Caco-2 (cell line): ENCODE measurements at places on chromosomes 3 and 15. TPM values are rescaled to one million over a fixed set of nuclear protein-coding genes. Genes with fewer than 3 reads are reported as not detected.

DNA sequence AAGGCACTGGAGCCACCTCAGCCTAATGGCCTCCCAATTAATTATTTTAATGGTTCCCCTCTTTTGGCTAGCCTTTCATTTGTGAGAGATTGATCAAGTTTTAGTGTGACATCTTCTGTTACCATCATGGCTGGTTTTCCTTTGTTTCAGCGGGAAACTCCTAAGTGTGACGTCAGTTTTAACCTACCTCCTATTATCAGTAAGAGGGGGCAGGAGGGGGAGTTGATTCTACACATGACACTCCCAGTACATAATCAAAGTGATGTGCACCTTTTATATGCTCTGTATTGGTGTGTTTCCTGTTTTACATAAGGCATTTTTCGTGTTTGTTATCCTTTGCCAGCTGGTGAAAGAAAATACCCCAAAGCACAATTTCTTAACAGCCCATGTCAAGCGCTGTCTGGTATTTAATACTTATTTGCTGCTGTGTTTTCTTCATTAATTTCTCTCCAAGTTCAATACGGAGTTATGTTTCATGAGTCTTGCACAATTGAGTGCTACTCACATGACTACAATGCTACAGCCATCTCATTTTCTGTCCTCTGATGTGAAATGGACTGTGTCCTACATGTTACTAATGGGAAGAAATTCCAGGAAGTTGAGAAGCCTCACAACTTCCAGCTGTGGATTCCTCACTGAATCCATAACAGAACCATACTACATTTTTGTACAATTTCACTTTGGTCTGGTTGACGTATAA, 52.2 kb upstream of the POLR2M start:
- DNase-seq = no peak

DNA sequence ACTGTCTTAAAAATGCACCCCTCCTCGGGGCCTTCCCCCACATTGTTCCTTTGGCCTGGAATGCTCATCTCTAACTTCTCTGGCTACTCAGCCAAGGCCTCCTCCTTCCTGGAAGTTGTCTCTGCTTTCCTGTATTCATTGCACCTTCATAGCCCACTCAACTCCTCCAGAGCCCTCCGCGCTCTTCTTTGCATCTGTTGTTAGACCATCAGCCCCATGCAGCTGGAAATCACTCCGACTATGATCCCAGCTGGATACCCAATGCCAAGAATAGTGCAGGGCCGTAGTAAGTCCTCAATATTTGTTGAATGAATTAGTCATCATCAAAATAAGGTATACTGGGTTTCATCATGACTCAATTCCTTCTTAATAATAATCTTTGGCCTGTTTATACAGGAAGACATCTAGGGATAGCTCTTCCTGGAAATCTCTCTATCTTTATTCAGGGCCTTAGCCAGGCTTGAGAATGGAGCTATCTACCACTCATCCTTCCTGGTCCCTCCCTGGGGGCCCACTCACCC, 112.7 kb downstream of the SYNPR start:
- DNase-seq = no peak

The TMC3 gene
- total RNA-seq = not detected in 2 replicates

DNA sequence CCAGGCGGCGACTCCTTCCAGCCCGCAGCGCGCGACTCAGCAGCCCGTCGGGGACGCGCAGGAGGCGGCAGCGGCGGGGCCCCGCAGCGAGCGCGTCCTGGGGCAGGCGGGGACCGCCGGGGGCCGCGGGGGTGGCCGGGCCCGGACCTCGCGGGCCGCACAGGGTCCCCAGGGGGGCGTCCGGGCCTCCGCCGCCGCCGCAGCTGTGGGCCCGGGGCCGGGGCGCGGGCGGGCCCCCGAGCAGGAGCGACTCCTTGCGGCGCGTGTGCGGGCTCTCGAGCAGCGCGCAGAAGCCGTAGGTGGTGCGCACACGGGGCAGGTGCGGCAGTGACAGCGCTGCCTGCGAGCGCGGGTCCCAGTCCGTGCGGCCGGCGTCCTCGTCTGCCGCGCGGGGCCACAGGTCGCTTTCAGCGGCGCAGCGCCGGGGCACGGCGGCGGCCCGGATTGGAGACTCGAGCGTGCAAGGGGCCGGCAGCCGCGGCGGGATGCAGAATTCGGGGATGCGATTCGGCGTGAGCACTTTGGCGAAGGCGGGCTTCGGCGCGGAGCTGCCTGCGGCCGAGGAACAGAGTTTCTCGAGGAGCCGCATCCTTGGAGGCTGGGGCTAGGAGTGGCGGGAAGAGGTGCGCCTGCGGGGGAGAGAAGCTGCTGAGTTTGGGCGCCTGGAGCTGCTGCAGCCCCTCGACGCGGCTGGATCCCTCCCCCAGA, 535 bp downstream of the C2CD4B start:
- DNase-seq = peak; percentile 35

DNA sequence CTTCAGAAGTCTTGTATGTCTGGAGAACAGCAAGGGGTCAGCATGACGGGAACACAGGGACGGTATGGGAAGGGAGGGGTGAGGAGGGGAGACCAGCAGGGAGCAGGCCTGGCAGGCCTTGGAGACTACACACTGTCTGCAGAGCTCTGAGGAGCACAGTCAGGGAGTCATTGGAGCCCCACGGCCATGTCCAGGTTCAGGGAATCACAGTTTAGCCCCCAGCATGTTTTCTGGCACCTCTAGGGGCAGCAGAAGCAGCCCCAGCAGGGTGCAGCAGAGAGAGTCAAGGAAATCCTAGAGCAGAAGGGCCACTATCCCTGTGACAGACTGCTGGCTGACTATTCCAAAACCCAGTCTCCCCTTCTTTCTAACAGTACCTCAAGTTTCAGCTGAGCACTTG, 3.2 kb downstream of the LAMP3 start:
- no peak for DNase-seq

The IL17RE gene
- 77.3 and 82.9 TPM in 2 replicates for total RNA-seq

The ARHGEF26 gene
- 19.3 and 20.8 TPM in 2 replicates for total RNA-seq

- no peak for DNase-seq
Observed at GRCh38 chr3:177589041-177589650, 391.9 kb upstream of the TBL1XR1 start.

The TMEM207 gene
- total RNA-seq = 0.65 TPM in 1 of 2 replicates, not detected in the other

The SPSB4 gene
- not detected in 2 replicates for total RNA-seq

- no peak for DNase-seq
Observed at GRCh38 chr3:25478964-25479726, 51.1 kb downstream of the RARB start.

The RETNLB gene
- not detected in 2 replicates for total RNA-seq

GRCh38 chr3:73451301-73451944, 173.3 kb downstream of the PDZRN3 start:
- no peak for DNase-seq

DNA sequence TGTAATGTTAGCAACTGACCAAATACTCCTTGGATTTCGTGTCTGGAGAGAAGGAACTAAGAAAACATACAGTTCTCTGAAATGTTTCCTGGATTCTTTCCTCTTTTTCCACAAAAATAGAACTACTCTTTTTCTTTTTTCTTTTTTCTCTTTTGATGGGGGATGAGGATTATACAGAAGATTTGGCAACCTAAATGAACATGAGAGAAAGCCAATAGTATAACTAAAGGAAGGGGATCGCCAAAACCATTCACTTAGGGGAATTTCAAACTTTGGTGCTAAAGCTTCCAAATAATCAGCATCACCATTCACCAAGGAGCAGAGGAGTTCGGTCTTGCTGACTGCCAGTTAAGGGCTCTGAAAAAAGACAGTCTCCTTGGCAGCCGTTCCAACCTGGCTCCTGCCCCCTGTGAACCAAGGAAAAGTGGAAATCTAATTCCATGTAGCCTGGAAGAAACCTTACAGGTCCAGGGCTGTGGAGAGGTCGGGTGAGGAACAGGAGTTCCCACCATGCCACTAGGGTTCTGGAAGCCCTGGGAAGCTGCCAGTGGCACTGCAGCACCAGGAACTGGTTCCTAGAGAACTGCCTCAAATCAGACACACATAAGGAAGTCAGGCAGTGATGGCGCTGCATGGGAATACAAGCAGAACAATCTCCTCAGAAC, 176.9 kb downstream of the TNIK start:
- DNase-seq = no peak

DNA sequence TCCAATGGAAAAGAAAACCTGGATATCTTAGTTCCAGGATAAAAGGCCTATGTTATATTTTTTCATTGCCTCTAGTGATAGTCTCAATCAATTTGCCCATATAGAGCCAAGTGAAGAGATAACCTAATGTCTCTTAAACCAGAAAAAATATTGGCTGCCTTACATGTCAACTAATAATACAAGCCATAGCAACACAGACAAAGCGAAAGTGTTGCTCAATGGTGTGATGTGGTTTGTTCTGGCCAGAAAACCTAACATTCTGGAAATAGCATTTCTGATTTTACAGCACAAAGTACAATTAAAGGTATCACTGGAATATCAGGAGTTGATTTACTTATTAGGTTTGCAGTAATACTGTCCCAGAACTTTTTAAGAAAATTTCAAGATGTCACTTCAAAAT, 101.5 kb downstream of the ATP8B4 start:
- no peak for DNase-seq

The DNASE1L3 gene
- 0.27 TPM in 1 of 2 replicates, not detected in the other for total RNA-seq

The NOX5 gene
- 0.05 TPM in 1 of 2 replicates, not detected in the other for total RNA-seq

- no peak for DNase-seq
Observed at GRCh38 chr3:177928172-177928873, 607.9 kb upstream of the KCNMB2 start.

The ARGFX gene
- not detected in 2 replicates for total RNA-seq

DNA sequence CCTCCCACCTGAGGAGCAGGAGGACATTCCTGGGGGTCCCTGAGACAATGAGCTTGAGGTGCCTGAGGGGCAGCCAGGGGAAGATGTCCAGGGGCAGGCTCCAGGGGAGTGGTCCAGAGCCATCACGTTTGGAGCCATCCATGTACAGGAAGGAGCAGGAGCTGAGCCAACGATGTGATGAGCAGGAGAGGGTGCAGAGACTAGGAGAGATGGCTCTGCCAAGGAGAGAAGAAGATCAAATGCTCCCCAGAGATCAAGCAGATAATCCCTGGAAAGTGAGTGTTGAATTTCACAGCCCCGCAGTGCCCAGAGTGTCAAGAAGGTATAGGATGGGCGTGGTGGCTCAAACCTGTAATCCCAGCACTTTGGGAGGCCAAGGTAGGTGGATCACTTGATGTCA, 97.8 kb upstream of the HERC1 start:
- no peak for DNase-seq

The PLA2G4D gene
- total RNA-seq = not detected in 2 replicates

The GABRB3 gene
- total RNA-seq = not detected in 2 replicates

GRCh38 chr15:66051833-66052232, 182.5 kb downstream of the RAB11A start:
- DNase-seq = no peak

DNA sequence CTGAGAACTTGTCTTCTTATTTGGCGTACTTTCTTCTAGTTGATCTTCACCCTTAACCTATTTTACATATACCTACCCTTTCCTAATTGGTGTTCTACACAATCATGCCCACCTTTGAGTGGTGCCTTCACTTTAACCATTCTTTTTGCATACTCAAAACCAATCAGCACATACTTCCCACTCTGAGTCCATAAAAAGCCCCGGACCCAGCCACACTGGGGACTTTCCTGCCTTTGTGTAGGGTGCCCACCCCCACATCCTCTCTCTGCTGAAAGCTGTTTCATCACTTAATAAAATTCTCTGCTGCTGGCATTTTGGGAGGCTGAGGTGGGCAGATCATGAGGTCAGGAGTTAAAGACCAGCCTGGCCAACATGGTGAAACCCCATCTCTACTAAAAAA, 15.9 kb upstream of the CHST2 start:
- DNase-seq = no peak

DNA sequence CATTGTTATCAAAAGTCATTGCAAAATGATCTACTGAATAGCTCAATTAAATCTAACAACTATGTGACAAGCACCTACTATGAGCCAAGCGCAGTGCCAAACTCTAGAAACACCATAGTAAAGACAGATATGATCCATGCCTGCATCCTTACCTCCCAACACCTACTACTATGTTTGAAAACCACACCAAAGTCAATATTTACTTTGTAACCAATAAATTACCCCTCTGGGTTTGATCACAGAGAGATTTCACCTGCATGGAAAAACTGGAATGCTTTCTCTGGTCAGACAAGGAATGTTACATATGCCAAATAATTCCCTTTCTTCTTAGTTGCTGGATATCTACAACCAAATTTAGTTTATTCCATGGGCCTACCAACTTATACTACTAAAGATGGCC, 422.2 kb downstream of the FHIT start:
- no peak for DNase-seq

DNA sequence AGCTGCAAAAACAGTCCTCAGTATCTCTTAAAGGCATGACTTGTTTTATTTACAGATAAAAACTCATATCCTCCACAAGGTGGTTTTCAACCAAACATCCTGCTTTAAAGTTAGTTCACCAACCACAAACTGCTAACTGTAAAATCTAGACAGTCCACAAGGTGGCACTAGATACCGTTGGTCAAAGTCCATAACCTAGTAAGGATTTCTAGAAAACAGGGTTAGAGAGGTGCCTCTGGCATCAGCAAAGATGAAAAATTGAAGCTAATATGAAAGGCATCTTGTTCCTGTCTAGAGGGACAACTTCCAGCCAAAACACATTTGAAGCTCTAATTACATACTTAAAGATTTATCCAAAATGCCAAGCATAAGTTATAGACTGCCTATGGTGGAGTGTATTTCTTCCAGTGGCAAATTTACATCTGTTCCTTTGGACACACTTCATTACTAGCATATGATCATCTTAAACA, 56.0 kb downstream of the ZMAT3 start:
- DNase-seq = peak; percentile 80

DNA sequence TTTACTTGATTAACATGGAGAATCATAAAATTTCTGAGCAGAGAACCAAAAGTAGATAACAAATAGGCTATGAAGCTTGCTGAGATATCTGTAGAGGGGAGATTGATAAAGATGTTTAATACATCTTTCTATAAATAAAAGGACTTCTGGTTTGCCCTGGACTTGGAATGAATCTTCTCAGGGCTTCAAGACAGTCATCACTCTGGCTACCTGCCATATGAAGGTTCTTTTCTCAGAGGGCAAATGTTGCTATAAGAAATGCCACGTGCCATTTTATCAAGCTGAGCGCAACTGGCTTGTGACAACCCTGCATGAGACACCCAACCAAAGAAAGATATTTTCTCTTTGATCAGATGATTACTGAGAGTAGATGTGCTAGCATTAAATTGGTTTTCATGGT, 192.5 kb downstream of the WNT5A start:
- DNase-seq = no peak

DNA sequence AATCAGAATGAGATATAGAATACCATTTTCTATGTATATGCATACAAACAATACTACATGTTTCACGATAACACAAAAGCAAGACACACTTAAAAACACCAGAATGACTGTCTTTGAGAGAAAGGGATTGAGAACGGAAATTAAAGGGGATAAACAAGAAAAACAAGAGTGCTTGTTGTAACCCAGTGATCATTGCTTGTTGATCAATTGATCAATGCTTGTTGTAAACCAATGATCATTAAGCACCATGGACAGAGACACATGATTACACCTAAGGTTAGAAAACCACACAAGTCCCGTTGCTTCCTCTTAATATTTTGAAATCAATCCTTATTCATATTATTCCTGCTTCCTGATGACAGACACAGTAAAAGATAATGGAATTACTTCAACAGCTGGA, 1.1 kb upstream of the OR4F15 start:
- DNase-seq = peak; percentile 8
